ENCODE measurements at places on chromosomes 4 and X. TPM values are rescaled to one million over a fixed set of nuclear protein-coding genes. Genes with fewer than 3 reads are reported as not detected.

DNA sequence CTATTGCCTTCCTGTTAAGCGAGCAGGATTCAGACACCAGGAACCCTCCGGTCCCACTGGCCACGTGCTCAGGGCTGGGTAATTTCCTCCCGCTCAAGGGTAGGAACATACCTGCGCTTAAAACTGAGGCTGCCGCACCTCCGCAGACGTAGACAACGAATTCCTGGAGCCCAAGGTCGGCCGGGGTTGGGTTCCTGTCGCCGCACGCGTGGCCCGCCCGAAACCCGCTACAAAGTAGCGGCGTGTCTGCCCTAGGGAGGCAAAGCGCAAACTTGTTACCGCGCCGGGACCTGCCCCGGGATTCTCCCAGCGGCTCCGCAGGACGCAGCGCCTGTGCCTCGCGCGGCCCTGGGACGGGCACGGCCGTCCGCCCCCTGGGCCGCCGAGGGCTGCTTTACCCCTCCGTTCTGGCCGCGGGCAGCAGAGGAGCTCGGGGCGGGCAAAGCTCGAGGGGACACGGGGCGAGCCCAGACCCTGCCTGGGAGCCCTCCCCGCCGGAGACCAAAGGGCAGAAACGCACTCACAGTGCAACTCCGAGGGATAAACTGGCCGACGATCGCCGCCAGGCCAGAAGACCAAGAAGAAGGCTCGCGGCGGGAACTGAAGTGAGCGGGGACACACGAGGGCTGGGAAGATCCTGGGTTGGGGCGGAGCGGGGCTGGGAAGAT lies at the start of gene ERVMER34-1:
TSS of gene ERVMER34-1 (minus strand) at position 607 of the 668 bp plus-strand sequence. CDS start 5,905 bp downstream, outside the sequence.
- H3K36me3 ChIP-seq, result no peaks in the 10 kb centered on the region
- peak within 1 kb of the TSS; percentile 31 for H3K4me3 ChIP-seq
- H3K27me3 ChIP-seq, result peaks cover 3% of the 10 kb centered on the region
- no peak for DNase-seq
- 0 out of 2 replicates have a peak, but pooled peaks cover 6% of the 10 kb centered on the region for H3K4me1 ChIP-seq

DNA sequence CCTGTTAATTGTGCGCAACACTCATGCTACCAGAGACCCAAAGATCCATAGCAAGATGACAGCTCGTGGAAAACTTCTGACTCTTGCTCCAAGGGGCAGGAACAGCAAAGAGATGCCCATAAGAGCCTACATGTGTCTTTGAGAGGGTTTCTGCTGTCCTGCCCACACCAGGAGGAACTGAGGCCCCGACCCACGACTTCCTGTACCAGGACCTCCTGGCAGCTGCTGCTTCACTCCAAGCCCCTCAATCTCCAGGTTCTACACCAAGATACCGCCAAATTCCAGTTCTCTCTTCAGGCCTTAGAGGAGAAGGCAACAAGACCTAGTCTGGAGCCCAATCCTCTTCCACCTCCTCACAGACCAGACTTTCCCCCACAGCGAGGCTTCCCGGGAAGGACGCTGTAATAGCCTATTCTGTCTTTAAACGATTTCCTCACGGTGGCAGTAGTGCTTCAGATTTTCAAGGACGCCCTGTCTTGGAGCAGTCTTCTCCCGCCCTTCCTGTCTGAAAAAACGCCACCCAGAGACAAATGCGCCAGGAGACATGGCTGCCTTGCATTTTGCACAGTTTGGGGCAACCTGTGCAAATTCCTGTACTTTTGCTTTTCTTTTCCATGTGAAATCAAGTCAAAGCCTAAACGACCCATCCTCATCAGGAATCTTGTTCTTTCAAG lies 230.2 kb upstream of the STK26 start:
- H3K27me3 ChIP-seq, result no peaks in the 10 kb centered on the region
- DNase-seq, result no peak
- peaks cover 15% of the 10 kb centered on the region for H3K36me3 ChIP-seq
- no peak overlapping the region for H3K27ac ChIP-seq

DNA sequence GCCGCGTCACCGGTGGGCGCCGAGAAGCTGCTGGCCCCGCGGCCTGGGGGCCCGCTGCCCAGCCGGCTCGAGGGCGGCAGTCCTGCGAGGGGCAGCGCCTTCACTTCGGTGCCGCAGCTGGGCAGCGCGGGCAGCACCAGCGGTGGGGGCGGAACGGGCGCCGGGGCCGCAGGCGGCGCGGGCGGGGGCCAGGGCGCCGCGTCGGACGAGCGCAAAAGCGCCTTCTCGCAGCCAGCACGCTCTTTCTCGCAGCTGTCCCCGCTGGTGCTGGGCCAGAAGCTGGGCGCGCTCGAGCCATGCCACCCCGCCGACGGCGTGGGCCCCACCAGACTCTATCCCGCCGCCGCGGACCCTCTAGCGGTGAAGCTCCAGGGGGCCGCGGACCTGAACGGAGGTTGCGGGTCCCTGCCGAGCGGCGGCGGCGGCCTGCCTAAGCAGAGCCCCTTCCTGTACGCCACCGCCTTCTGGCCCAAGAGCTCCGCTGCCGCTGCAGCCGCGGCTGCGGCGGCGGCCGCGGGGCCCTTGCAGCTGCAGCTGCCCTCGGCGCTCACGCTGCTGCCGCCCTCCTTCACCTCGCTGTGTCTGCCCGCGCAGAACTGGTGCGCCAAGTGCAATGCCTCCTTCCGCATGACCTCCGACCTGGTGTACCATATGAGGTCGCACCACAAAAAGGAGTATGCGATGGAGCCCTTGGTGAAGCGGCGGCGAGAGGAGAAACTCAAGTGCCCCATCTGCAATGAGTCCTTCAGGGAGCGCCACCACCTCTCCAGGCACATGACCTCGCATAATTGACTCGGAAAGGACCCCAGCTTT lies 5.6 kb downstream of the PRDM8 start:
- no peak overlapping the region for H3K4me3 ChIP-seq
- H3K4me1 ChIP-seq, result no peaks in the 10 kb centered on the region
- DNase-seq, result no peak
- H3K27ac ChIP-seq, result no peak overlapping the region
- H3K27me3 ChIP-seq, result peaks cover 16% of the 10 kb centered on the region

DNA sequence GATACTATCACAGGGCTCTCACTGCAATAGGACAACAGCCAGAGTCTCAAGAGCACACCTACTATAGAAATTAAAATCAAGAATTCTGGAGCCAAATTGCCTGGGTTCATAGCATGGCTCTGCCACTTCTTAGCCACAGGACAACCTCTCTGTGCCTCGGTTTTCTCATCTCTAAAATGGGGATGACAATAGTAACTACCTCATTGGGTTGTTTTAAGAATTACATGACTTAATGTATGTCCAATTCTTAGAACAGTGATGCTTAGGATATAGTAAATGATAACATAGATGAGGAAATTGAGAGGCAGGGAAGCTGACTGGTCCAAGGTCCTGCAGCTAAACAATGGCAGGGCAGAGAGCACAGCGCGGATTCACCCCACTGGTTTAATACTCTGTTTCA lies 11.0 kb upstream of the ODAPH start:
- no peak overlapping the region for H3K27ac ChIP-seq
- H3K4me1 ChIP-seq, result peaks cover 6% of the 10 kb centered on the region
- DNase-seq, result no peak
- no peak overlapping the region for H3K4me3 ChIP-seq
- H3K27me3 ChIP-seq, result no peaks in the 10 kb centered on the region
- 0 out of 3 replicates have a peak, but pooled peaks cover 6% of the 10 kb centered on the region for H3K36me3 ChIP-seq

GRCh38 chrX:69130439-69130838 lies 34.8 kb downstream of the PJA1 start:
- H3K4me1 ChIP-seq, result no peaks in the 10 kb centered on the region
- H3K27me3 ChIP-seq, result no peaks in the 10 kb centered on the region
- H3K27ac ChIP-seq, result no peak overlapping the region
- H3K4me3 ChIP-seq, result no peak overlapping the region

DNA sequence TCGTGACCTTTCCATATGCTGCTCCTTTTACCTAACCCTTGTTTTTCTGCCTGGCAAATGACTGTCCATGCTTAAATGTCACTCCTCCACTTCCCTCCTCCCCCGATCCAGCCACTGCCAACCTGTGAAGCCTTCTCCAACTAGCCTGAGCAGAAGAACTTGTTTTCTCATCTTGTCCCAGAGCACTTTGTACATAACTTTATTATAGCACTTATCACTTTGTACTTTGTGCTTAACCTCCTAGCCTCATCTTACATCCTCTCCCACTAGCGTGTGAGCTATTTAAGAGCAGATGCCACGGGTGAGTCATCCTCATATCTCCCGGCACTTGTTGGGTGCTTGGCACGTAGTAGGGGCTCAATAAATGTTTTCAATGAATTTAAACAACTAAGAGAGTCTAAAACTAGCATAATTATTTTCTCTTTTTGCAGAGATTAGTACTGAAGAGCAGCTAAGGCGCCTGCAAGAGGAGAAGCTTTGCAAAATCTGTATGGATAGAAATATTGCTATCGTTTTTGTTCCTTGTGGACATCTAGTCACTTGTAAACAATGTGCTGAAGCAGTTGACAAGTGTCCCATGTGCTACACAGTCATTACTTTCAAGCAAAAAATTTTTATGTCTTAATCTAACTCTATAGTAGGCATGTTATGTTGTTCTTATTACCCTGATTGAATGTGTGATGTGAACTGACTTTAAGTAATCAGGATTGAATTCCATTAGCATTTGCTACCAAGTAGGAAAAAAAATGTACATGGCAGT lies 46.9 kb downstream of the XIAP start:
- no peak overlapping the region for H3K27ac ChIP-seq
- peaks cover 12% of the 10 kb centered on the region for H3K36me3 ChIP-seq
- H3K27me3 ChIP-seq, result no peaks in the 10 kb centered on the region
- no peak overlapping the region for H3K4me3 ChIP-seq
- no peaks in the 10 kb centered on the region for H3K4me1 ChIP-seq

ACE2 gene
- total RNA-seq, result 2.2 TPM

Data from HepG2 (cell line).